ENCODE measurements at places on chromosomes 7 and 10.
A peak's percentile ranks its signal among the peaks of the same experiment; 100 is the strongest.

DNA sequence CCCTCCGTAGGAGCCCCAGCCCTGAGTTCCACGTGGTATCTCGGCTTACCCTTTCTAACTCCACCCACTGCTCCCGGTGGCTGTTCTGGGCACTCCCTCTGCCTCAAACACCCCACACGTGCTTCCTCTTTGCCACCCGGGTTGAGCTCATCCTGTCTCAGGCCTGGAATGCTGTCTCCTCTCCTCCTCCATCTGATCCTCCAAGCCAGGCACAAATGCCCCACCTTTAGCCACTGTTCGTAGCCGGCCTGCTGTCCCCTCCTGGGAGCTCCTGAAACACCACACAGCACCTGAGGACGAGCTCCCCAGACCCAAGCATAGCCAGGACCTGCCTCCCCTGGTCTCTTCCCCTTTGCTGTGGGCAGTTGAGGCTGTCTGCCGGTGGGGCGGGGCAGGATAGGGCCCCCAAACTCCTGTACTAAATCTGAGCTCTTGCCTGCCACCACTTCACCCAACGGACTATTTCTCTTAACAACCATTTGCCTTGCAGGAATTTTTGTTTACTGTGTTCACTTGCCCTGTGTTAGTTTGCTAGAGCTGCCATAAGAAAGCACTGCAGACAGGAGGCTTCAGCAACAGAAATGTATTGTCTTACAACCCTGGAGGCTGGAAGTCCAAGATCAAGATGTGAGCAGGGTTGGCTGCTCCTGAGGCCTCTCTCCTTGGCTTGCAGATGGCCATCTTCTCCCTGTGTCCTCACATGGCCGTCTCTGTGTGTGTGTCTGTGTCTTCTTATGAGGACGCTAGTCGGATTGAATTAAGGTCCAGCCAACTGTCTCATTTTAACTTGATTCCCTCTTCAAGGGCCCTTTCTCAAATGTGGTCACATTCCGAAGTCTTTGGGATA lies 58.3 kb upstream of the SHH start:
- DNase-seq, result no peak

GRCh38 chr7:26735976-26736600 lies 128.3 kb downstream of the SKAP2 start:
- DNase-seq, result no peak

GRCh38 chr7:148664324-148664723 lies 34.4 kb upstream of the CUL1 start:
- peak; percentile 9 for DNase-seq

- DNase-seq, result no peak
Measured at GRCh38 chr7:141161550-141162535, 88.0 kb downstream of the TMEM178B start.

DNA sequence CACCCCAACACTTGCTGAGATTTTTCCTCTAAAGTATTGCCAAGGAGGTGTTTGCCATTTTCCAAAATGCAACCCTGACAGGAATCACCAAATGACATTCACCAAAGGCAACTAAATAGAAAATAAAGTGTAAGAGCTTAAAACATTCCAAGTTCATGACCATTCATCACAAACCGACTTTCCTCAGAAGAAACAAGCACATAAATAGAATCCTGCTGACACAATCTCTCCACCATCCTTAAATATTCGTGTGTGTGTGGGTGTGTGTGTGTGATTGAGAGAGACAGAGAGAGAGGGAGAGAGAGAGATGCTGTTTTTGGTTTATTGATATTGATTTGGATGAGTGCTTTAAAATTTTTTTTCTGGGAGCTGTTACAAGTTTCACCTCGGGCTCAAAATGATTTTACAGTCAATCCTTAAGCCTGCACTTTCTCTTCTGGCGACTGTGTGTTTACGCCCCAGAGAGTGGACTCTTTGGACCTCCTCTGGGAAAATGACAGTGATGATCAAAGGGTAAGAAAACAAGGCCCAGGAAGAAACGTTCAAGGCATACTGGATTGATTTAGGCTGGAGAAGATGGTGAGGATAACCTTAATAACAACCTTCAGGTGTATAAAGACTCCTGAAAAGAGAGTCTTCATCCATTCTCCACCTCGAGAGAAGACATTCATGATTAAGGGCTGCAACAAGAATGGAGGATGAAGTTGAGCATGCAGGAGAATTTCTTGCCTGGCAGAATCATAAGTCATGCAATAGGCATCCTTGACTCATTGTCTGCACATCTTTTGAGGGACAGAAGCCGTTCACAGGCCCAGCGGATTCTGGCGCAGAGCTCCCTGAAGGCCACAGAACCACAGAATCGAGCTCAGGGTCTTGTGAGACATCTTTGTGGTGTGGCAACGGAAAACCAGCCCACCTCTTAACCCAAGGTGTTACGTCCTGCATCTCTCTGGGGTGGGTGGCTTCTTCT lies 104.4 kb upstream of the FGFR2 start:
- DNase-seq, result no peak

- DNase-seq, result no peak
Measured at GRCh38 chr7:73565675-73566340, 8.3 kb upstream of the BCL7B start.

GRCh38 chr10:127216786-127217185 lies 20.4 kb upstream of the INSYN2A start:
- DNase-seq, result no peak
